SW480 (cell line): ENCODE measurements at places on chromosomes 3 and 15.

DNA sequence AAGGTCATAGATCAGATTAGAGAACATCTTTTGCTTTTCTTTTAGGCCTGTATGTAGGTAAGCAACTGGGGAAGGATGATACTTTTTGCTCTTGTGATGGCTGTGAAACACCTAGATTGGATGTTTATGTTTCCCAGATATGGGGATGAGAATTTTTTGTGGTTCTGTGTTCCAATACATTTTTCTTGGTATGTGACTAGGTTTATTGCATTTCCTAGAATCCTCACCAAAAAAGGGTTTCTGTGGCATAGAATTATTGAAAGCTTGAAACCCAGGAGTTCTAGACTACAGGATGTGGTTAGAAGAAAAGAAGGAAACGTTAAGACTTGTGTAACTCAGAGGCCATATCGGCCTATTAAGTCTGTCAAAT is 25.8 kb downstream of the OXNAD1 start:
- DNase-seq, result no peak

DNA sequence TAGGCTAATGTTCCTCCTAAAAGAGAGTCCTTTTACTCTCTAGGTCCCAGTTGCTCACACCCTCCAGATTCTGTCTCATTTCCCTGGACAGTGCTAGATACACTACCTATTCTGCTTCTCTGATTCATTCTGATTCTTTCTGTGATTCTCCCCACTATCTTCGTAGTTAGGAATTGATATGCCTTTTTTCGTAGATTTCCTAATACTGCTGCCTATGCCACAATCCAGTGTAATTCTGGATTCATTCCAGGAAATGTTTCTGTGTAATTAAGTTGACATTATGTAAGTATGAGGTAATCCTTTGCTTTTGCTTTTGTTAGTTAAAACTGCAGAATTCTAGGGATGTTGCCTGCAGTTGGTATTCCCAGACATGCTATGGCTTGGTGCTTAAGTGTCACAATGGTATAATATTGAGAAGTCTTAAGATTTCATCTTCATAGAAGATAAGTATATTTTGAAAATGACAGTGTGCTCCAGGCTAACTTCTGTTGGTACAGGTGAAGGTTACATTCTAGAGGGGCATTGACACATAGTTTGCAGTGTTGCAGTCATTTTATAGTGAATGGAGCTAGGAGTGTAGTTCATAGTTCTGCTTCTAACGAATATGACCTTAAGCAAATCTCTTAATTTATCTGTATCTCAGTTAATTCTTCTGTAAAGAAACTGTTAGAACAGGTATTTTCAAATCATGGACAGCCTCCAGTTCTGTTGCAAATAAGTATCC is 54.3 kb downstream of the RIOX2 start:
- DNase-seq, result no peak

- no peak for DNase-seq
Observed at GRCh38 chr15:95368191-95368590, 962.3 kb upstream of the NR2F2 start.

GRCh38 chr3:176351408-176351807 is 845.9 kb downstream of the TBL1XR1 start:
- DNase-seq, result no peak

- DNase-seq, result no peak
Observed at GRCh38 chr3:64456674-64457073, 231.1 kb downstream of the ADAMTS9 start.

DNA sequence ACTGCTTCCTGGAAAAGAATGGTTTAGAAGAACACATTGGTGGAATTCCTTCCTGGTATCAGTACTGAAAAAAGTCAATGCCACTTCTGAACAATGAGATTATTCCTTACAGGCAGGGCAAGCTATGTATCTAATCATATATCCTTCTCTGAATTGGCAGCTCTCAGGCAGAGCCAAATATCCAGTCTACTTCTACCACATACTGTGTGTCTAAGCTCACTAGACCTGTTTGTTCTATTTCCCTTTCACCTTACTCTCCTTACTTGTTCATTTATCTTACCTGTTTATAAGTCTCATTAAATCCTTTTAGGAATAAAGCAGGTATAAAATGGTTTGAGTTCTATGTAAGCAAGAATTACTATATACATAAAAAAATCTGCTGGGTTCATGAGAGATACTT is 8.3 kb downstream of the SETMAR start:
- no peak for DNase-seq

- peak; percentile 76 for DNase-seq
Observed at GRCh38 chr15:40002295-40002694, 36.7 kb downstream of the SRP14 start.

DNA sequence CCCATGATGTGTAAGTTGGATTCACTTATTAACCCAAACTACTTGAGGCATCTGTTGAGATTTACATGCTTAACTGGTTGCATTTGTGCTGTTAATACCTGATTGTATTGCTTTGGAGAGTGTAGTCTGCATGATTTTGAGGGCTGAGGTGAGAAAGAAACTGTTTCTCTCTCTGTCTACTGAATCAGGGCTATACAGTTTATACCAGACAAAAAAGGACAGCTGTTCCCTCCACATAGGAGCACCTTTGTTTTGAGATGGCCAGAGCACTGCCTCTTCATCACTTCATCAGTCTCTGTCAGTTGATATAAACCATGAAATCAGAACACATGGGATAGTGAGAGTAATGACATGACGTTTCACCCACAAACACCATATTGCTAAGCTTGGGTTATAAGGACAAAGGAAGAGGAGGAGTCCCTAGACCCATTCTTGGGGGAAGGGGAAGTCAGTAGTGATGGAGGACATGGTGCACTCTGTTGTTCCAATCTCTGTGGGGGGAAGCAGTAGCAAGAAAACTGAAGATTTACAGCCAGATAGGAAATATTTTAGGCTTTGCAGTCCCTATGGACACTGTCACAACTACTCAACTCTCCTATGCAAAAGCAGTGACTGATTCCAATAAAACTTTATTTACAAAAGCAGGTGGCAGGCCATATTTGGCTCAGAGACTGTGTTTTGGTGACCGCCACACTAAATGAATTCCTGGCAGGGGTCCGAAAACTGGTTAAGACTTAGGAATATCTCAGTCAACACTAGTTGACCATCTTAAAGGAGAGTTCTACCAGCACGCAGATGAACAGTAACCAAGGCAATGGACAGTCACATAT is 123.9 kb upstream of the NR2E3 start:
- DNase-seq, result no peak
